ENCODE measurements at places on chromosomes 12 and 14. TPM values are rescaled to one million over a fixed set of nuclear protein-coding genes. Genes with fewer than 3 reads are reported as not detected.
A peak's percentile ranks its signal among the peaks of the same experiment; 100 is the strongest.

GRCh38 chr12:127655691-127656090 is 611.3 kb upstream of the TMEM132C start:
- peak; percentile 47 for DNase-seq

GRCh38 chr12:92482599-92482998 is 220.2 kb upstream of the PLEKHG7 start:
- DNase-seq = no peak

DNA sequence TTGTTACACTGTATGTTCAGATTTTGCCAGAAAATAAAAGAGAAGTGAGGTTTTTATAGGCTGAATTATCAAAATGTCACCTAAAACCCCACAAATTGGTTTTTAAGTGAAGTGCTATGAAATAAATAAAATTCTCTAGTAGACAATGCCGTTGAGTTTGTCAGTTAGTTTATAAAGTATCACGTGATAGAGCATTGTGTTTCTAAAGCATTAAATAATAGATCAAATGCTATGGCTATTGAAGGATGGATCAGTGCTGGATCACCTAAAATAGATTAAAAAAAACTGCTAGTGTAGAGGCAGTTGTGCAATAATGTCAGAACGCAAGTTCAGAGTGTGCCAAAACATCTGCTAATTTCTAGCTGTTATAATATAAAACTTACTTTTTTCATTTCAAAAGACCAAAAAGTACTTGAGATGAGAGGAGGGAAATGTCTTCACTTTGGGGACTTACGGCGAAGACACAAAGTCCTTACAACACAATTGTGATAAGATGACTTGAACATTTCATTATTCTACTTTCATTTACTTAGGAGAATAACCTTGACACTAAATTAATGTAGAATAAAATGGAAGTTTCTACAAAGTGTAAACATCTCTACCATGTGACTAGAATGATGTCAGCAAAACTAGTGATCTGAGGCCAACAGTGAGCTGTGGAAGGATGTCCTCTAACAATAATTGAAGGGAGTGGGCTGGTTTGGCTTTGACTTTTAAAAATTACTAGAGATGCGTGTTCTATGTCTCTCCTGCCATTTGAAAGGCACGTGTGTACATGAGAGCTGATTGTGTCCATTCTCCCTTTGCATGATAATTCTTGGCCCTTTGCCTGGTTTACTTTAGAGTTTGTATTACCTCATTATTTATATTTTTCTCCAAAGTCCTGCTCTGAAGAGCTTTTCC is 154.4 kb upstream of the PDE3A start:
- DNase-seq = no peak

GRCh38 chr14:52949711-52950409 is 990 bp downstream of the FERMT2 start:
- DNase-seq = peak; percentile 60

DNA sequence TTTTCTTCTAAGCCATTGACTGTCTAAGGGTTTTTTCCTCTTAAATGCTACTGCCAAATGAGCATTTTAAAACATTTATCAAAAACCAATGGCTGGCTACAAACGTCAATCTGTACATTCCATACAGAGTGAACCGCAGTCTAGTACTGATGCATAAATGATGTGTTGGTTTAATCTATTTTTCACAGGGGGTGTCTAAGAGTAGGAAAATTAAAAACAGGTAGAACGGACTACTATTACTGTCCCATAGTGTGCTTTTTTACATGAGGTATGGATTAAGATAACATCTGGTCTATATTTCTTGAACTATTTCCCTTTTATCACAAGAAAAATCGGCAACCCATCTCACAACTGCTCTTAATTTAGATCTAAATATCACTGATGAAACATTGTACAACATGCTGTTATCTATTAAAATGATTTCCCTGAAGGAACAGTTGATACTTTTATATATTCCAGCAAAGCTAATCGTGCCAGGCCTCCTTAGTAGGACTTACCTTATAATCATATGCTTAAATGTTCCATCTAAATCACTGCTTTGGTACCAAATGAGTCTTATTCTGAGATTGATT is 172.9 kb upstream of the CDKN3 start:
- no peak for DNase-seq

GRCh38 chr12:59500335-59500734 is 95.5 kb upstream of the SLC16A7 start:
- no peak for DNase-seq

- no peak for DNase-seq
Measured at GRCh38 chr12:105032703-105033357, 46.7 kb downstream of the NOPCHAP1 start.

GRCh38 chr14:76208340-76208739 is 56.6 kb downstream of the GPATCH2L start:
- DNase-seq = no peak

DNA sequence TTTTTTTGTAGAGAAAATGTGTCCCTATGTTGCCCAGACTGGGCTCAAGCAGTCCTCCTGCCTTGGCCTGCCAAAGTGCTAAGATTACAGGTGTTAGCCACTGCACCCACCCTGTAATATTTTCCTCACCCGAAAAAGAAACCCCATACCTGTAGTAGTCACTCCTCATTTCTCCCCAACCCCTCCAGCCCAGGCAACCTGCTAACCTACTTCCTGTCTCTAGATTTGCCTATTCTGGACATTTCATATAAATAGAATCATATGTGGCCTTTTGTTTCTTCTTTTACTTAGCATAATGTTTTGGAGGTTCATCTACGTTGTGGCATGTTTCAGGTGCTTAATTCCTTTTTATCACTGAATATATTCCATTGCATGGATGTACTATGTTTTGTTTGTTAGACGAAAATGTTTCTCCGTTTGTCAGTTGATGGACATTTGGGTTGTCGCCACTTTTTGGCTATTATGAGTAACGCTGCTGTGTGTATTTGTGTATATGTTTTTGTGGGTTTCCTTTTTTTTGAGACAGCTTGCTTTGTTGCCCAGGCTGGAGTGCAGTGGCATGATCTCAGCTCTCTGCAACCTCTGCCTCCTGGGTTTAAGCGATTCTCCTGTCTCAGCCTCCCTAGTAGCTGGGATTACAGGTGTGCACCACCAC is 6.2 kb downstream of the ANKRD13A start:
- DNase-seq = no peak

- no peak for DNase-seq
Measured at GRCh38 chr12:37543966-37544668, 772.5 kb upstream of the ALG10B start.

- no peak for DNase-seq
Measured at GRCh38 chr12:21305661-21306060, 29.1 kb downstream of the SLCO1A2 start.

GRCh38 chr14:103949131-103949790 is 6.9 kb upstream of the RD3L start:
- no peak for DNase-seq

DNA sequence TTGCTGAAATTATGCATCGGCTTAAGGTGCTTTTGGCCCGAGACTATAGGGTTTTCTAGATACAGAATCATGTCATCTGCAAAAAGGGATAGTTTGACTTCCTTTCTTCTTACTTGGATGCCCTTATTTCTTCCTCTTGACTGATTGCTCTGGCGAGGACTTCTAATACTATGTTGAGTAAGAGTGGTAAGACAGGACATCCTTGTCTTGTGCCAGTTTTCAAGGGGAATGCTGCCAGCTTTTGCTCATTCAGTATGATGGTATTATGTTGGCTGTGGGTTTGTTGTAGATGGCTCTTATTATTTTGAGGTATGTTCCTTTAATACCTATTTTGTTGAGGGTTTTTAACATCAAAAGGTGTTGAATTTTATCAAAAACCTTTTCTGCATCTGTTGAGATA is 8.3 kb downstream of the BMAL2 start:
- DNase-seq = no peak

GRCh38 chr14:50085570-50086320 is 30.6 kb downstream of the VCPKMT start:
- DNase-seq = peak; percentile 84

DNA sequence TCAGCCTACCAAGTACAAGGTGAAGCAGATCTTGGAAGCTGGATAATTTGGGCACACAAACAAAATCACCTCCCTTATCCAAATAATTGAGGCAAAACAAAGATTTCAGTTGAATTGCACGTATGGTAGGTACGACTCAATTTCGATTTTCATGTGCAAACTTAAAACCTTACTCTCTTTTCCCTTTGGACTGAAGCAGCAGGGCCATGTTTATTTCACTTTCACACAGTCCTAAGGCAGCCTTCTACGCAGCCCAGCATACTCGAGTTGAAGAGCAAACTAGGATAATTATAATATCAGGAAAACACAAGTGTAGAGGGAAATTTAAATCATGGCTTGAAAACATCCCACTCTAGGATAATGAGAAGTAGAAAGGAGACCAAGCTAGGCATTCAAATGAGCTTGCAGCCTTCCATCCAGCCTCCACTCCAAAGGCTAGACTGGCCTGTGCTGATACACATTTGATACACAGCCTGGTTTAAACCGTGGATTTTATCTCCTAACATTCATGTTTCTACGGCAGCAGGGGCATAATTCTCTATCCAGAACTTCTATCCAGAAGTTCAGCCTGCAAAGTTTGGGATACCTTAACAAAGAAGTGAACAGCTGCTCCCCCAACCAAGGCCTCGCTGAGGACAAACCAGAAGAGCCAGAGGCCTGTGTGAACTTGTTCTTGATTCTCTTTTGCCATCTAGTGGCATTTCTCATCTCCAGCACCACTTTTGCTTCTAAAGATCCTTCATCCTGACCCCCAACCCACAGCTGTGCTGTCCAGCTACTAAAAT is 2.4 kb upstream of the RNASE7 start:
- DNase-seq = peak; percentile 46

- no peak for DNase-seq
Measured at GRCh38 chr12:132144810-132145168, 532 bp downstream of the NOC4L start.

- no peak for DNase-seq
Measured at GRCh38 chr14:78450669-78451318, 280.6 kb downstream of the NRXN3 start.

DNA sequence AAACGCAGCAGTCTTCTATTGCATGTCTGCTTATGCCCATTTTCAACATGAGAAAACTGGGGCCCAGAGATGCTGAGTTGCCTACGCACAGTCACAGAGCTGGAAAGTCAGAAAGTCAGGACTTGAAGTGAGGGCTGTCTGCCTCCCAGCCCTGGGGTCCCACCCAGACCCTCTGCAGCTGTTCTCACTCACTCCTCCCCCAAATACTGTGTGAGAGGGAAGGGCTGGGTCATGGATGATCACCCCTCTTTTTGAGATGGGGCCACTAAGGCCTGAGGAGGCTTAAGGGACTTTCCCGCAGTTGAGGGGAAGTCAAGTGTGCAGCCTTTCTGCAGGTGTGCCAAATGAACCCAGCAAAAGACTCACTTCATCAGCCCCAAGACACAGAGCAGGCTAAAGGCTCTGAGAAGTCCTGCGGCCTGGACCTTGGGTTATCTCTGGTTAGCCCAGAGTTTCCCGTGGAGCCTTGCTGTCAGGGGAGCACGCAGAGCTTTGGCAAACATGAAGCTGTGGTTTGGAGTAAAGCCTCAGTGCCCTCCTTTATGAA is 18.7 kb downstream of the DTX1 start:
- no peak for DNase-seq

- no peak for DNase-seq
Measured at GRCh38 chr12:31797230-31797872, 68.5 kb upstream of the AMN1 start.

DNA sequence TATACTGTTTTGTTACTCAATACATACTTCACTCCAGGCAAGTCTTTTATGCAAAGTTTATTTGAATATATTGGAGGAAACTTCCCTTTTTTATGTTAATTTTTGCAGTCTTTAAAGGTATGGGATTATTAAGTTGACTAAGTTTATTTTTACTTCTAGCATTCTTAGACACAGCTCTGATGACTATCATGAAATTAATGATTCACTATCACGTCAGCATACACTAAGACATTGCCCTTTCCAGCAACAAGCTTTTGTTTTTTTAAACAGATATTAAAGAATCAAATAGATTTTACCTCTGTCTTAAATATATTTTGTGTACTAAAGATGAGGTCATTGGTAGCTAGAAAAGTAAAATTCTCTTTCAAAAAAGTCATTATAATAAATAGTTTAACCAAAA is 52.1 kb downstream of the DERA start:
- no peak for DNase-seq

GRCh38 chr12:113684053-113684907 is 212.6 kb upstream of the LHX5 start:
- DNase-seq = peak; percentile 85

The RTL1 gene
- total RNA-seq = not detected

The RNF212B gene
- not detected for total RNA-seq
